ENCODE measurements at places on chromosomes 11 and 22.
A peak's percentile ranks its signal among the peaks of the same experiment; 100 is the strongest.

GRCh38 chr11:19241260-19242178 lies 774 bp upstream of the E2F8 start:
- peak; percentile 63 for DNase-seq

DNA sequence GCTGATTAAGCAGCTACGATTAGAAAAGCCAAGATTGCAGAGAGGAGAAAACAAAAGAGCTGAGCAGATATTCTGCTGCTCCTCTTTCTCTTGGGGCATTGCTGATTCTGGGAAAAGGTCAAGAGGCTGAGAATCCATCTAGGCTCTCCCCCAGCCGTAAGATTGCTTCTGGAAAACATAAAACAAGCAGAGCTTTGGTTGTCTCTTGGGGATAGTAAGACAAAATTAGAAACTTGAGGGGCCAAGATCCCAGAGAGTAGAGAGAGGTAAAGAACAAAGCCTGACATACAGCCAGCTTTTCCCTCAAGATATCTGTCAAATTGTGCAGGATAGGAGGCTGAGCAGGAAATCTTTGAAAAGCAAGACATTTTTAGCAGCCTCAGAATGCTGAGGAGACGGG lies 158.2 kb downstream of the TTC28 start:
- no peak for DNase-seq

- DNase-seq, result no peak
Observed at GRCh38 chr22:49103314-49104059, 724.2 kb downstream of the BRD1 start.

DNA sequence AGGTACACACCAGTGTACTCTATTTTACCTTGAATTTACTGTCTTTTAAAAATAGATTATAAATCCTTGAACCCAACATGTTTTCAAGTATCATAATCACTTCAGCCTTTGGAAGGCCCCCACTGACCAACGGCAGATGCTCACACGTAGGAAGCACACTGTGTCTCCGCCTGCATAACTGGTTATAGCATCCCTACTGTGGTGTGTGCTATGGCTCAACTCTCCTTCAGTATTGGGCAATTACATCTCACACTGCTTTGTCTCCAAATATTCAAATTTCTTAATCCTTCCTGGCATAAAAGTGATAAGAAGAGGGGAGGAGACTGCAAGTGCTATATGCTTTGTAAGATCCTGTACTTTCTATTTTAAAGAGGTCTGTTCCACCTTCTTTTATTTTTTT lies 165.7 kb downstream of the CADM1 start:
- no peak for DNase-seq

DNA sequence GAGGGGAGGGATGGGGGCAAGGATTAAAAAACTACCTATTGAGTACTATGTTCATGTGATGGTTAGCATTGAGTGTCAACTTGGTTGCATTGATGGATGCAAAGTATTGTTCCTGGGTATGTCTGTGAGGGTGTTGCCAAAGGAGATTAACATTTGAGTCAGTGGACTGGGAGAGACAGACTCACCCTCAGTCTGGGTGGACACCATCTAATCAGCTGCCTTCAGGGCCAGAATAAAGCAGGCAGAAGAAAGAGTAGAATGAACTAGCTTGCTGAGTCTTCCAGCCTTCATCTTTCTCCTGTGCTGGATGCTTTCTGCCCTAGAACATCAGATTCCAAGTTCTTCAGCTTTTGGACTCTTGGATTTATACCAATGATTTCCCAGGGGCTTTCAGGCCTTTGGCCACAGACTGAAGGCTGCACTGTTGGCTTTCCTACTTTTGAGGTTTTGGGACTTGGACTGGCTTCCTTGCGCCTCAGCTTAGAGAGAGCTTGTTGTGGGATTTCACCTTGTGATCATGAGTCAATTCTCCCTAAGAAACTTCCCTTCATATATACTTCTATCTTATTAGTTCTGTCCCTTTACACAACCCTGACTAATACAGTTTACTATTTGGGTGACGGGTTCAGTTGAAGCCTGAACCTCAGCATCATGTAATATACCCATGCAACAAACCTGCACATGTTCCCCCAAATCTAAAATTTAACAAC lies 70.2 kb downstream of the MTNR1B start:
- DNase-seq, result no peak

DNA sequence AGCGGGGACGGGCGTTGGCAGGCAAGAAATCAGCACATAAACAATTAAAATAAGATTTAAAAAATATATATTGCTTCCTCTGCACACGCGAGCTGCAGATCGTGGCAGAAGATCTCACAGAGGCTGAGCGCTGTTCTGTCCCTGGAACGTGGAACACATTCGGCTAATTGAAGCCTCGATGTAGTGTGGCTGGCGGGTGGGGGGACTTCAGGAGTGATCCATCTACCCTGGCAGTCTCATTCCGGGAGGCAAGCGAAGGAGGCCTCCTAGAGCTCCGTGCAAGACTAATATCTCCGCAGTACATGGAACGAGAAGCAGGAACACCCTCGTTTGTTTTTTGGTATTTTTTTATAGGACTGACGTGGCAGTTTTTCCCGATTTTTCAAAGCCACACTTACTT lies 402.4 kb downstream of the MN1 start:
- no peak for DNase-seq

GRCh38 chr22:17570851-17571631 lies 7.7 kb downstream of the SLC25A18 start:
- DNase-seq, result no peak

- DNase-seq, result peak; percentile 35
Observed at GRCh38 chr11:15113381-15113780, 1.3 kb upstream of the INSC start.

- no peak for DNase-seq
Observed at GRCh38 chr11:45647329-45647728, 18.1 kb downstream of the CHST1 start.

- peak; percentile 30 for DNase-seq
Observed at GRCh38 chr11:69099180-69099579, 50.4 kb downstream of the TPCN2 start.

GRCh38 chr11:119941636-119942411 lies 196.1 kb downstream of the TRIM29 start:
- DNase-seq, result no peak

- DNase-seq, result peak; percentile 80
Observed at GRCh38 chr11:34653851-34654482, 33.1 kb downstream of the EHF start.

- peak; percentile 70 for DNase-seq
Observed at GRCh38 chr11:110463153-110463552, 33.4 kb downstream of the FDX1 start.

GRCh38 chr11:122367809-122368231 lies 251.8 kb upstream of the BLID start:
- DNase-seq, result no peak

GRCh38 chr22:50072714-50073538 lies 12.3 kb downstream of the MLC1 start:
- DNase-seq, result no peak

DNA sequence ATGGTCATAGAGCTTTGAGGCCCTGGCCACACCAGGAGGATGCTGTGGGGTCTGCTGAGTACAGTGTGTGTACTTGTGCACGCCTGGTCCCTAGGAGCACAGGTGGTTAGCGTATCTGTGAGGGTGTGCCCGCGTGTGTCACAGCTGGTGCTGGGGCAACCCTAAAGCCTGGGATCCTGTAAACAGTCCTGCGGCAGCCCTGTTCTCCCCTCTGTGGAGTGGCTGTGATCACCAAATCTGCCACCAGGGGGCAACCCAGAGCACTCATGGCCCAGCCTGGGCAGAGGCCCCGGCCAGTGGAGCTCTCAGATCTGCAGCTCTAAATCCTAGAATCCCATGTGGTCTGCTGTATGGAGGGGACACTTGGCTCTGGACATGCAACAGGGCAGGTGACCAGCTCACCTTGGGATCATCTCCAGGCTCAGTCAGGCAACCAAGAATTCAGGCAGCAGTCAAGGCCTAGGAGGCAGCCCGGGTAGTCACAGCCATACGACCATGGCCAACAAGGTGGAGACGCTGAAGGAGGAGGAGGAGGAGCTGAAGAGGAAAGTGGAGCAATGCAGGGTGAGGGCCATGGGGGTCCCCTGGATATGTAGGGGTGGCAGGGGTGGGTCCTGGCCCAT lies 3.9 kb downstream of the SH3BP1 start:
- DNase-seq, result peak; percentile 91

DNA sequence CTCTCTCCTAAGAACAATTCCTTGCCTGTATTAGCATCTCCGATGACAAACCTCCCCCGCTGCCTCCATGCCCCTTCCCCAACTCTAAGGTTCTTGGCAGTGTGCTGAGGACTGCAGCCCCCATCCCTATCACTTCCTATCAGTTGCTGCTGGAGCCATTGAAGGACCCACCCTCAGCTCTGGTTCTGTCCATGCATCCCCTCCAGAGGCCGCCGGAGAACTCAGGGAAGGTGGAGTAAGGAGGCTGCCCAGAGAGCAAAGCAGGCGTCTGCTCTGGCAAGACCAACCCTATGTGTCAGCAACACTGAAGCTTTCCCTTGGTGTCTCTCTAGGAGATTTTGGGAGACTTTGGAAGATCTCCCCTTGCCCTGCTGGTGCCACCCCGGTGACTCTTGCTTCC lies 1139.5 kb downstream of the TBC1D22A start:
- DNase-seq, result no peak

GRCh38 chr11:65791719-65792213 lies 4.9 kb downstream of the OVOL1 start:
- peak; percentile 88 for DNase-seq

GRCh38 chr22:30307041-30307574 lies 17.8 kb upstream of the CASTOR1 start:
- no peak for DNase-seq

DNA sequence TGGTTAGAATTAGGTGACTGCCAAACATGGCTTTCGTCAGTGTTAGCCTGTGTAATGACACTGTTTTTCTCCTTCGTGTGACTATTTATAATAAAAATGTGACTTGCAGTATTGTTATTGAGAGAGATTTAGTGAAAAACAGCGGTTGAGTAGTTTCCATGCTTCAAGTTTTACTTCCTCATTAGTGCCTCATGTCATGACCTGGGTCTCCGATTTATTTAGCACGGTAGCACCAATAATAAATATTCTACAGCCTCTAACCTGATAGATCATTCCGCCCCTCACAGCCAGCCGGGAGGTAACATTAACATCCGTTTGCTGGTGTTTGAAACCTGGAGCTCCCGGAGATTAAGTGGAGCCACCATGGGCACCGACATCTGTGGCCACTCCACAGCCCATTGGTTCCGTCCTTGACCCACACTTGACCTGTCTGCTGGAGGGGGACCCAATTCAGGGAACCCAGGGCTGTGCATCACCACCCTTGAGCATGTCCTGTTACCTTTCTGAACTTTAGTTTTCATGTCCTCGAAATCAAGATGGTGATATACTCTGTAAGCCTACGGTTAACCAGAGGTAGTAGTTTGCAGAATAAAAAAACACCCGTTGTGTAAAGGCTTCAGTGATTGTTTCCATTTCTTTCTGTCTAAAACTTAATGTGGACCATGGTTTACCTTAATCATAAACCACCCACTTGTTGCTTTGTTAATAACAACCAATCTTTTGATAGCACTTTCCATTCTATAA lies 104.1 kb downstream of the ATXN10 start:
- DNase-seq, result no peak

GRCh38 chr11:116466191-116466590 lies 306.6 kb downstream of the BUD13 start:
- DNase-seq, result no peak

DNA sequence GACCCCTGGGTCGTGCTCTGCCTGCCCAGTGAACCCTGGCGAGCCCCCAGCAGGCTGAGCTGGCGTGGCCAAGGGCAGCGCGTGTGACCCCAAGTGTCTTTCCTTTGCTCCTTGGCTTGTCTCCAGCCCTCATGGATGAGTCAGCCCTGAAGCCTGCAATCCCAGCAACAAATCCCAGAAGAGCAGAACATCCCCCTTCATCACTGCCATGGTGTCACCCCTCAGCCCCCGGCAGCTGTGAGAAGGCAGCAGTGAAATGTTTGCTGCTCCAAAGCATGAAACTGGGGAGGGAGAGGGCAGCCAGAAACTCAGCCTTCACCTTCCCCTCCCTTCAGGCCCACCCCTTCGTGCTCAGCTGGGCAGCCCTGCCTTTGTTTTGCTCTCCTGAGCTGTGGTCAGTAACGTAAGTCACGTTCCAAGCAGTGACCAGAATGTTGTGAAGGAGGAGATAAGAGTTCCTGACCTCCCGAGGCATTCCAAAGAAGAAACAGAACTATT lies 29.8 kb downstream of the ADAMTS15 start:
- DNase-seq, result no peak

- DNase-seq, result peak; percentile 94
Observed at GRCh38 chr11:119538753-119539152, 115.8 kb upstream of the THY1 start.

DNA sequence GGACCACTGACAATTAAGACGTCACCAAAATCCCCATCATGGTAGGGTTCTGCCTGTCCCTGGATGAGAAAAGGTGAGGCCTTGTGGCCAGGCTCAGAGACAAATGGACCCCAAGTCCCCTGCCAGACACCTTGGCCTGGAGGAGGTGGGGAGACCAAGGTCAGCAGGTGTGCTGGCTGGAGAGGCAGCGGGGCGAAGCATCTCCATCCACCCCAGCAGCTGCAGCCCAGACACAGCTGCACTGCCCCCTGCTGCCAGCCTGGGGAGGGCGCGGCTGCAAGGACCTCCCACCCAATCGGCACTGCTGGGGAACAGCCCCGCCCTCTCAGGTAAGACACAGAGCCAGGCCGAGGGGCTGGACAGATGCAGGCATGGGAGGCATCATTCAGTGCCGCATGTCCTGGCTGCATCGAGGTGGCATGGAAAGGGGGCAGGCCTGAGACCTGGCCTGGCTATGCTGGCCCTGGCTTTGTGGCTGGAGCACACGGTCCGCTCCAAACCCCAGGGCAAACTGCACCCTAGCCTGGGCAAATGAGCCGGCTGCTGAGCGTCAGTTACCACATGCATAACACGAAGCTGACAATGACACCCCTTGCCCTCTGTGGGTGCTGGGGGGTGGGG lies 12.2 kb upstream of the MFNG start:
- DNase-seq, result peak; percentile 75

DNA sequence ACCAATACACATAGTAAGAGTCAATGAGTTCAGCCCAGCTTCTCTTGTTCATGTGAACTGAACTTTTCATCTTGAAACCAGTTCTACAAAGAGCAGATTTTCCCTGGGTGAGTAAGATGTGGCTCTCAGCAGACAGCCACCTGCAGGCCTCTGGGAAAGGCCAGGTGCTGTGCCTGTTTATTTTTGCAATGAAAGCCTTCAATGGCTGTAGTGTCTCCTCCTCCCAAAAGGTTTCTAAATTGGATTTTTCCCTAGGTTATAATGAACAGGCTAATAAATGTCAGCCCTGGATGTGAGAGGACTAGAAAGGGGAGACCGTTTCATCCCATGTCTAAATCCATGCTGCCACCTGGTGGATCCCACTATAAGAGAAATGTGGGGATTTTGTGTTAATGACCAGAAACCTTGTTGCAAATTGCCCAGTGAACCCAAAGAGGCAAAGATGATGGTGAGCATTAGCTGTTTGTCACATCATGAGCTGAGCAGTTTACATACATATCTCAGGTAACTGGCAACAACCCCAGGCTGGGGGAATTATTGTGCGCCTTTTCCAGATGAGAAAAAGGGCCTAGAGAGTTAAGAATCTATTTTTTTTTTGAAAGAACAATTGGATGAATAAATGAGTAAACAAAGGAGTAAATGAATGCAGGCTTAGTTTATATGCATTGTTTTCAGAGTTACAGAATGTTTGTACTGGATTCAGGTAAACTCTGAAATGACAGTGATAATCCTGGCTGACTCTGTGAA lies 12.7 kb downstream of the C11orf91 start:
- DNase-seq, result peak; percentile 41

- peak; percentile 2 for DNase-seq
Observed at GRCh38 chr11:81005595-81005994, 1564.8 kb upstream of the TENM4 start.
